ENCODE measurements at places on chromosomes 7 and 10. TPM values are rescaled to one million over a fixed set of nuclear protein-coding genes. Genes with fewer than 3 reads are reported as not detected.

DNA sequence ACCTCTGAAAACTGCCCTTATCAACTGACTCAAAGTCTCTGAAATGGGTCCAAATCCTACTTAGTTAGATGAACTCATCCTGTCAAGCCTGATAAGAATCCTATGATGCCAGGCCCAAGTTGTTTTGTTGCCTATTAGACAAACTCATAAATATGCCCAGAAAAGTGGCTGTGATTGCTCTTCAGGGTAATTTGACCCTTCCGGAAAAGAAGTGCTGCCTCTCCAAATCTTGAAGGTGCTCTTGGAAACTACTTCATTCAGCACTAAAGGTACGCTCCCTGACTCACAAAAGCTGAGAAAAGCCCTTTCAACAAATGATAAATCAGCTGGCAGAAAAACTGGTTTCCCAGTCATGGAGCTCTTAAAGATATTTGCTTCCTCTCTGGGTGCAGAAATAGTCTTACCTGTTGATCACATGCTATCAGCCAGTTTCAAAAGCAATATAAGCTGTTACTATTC lies 6.7 kb downstream of the IFIT5 start:
- no peaks in the 10 kb centered on the region for H3K36me3 ChIP-seq
- DNase-seq, result peak; percentile 8
- H3K27me3 ChIP-seq, result no peaks in the 10 kb centered on the region
- H3K4me3 ChIP-seq, result no peak overlapping the region
- H3K27ac ChIP-seq, result no peak overlapping the region

DNA sequence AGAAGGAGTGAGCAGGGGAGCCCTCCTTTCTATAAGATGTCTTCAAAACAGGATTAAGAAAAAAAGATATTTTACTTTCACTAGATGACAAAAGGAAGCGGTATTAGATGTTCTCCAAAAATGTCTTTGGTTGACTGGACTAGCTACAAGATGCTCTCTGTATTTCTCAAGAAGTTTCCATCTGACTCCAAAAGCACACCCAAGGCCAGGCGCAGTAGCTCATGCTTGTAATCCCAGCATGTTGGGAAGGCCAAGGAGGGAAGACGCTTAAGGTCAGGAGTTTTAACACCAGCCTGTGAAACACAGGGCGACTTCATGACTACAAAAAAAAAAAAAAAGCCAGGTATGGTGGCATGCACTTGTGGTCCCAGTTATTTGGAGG lies 84.5 kb downstream of the PIP4K2A start:
- no peak overlapping the region for H3K27ac ChIP-seq
- DNase-seq, result no peak
- H3K4me3 ChIP-seq, result no peak overlapping the region
- H3K36me3 ChIP-seq, result no peaks in the 10 kb centered on the region

GRCh38 chr7:69803699-69804516 lies 205.6 kb downstream of the AUTS2 start:
- no peaks in the 10 kb centered on the region for H3K36me3 ChIP-seq
- peaks cover 59% of the 10 kb centered on the region for H3K4me1 ChIP-seq
- H3K27me3 ChIP-seq, result no peaks in the 10 kb centered on the region
- H3K4me3 ChIP-seq, result no peak overlapping the region
- no peak for DNase-seq

DNA sequence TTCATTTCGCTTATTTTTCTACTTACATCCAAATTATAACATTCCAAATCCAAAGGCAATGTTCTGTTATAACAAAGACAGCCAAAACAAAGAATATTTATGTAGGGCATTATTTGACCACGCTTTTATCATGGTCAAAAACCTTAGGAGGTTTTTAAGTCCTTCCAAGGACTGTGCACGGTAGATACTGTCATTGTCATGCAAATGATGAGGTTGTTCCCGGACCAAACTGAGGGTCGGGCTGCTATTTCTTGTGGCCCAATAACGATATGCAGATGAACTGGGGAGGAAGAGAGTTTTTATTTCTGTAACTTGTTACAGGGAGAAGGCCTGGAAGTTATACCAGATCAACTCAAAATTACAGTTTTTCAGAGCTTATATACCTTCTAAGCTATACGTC lies 56.6 kb upstream of the STEAP4 start:
- no peaks in the 10 kb centered on the region for H3K36me3 ChIP-seq
- no peaks in the 10 kb centered on the region for H3K27me3 ChIP-seq
- no peak overlapping the region for H3K4me3 ChIP-seq
- peaks cover 3% of the 10 kb centered on the region for H3K4me1 ChIP-seq
- no peak overlapping the region for H3K27ac ChIP-seq

DNA sequence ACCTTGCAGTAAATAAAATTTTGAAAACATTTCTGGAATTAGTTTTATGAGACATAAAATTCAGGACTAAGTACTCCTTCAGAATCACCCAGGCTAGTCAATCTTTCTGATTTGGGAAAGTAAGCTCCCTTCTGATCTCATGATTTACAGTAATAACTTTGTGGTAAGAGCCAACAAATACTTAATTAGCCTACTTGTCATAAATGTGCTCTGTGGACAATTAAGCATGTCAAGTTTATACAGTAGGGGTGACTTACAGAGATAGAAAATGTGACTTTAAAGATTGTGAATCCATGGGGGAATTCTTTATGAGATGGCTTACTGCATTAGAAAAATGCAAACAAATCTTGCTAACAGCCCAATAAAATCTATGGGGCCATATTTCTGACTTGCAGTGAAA lies 616.9 kb upstream of the GHITM start:
- no peak for DNase-seq
- H3K4me3 ChIP-seq, result no peak overlapping the region
- H3K36me3 ChIP-seq, result no peaks in the 10 kb centered on the region

- no peak overlapping the region for H3K27ac ChIP-seq
- DNase-seq, result no peak
- H3K4me3 ChIP-seq, result no peak overlapping the region
- no peaks in the 10 kb centered on the region for H3K27me3 ChIP-seq
- no peaks in the 10 kb centered on the region for H3K36me3 ChIP-seq
- H3K4me1 ChIP-seq, result peaks cover 8% of the 10 kb centered on the region
These were observed 667.7 kb downstream of the SUGCT start for GRCh38 chr7:40802497-40802896.

DNA sequence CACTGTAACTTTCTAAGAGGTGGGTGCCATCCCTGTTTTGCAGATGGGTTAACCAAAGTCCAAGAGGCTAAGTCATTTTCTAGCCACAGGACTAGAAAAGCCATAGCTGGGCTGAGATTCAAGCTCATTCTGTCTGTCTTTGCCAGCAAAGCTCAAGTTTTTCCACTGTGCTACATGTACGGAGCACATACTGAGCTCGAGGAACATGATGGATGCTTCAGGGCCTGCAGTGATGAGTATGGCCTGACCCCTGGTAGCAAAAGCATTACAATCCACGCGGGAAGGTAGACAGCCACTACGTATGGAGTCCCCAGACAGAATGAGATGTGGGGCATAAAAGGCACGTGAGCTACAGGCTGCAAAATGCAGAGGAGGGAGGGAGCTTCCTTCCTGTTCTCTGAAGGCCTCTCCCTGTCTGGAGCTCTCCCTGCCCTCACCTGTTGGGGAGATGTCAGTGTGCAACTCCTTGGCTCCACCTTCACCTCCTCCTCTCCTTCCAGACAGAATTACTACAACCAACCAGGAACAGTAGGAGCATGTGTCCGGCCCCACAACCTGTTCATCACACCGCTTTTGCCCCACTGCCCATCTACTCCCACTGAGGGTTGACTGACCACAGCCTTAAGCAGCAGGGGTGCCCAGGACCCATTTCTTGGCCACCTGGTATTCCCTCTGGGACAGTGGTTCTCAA lies 16.4 kb downstream of the ITPRIP start:
- DNase-seq, result no peak
- no peak overlapping the region for H3K4me3 ChIP-seq
- H3K27me3 ChIP-seq, result no peaks in the 10 kb centered on the region
- H3K4me1 ChIP-seq, result peaks cover 20% of the 10 kb centered on the region
- H3K36me3 ChIP-seq, result no peaks in the 10 kb centered on the region
- H3K27ac ChIP-seq, result no peak overlapping the region

DNA sequence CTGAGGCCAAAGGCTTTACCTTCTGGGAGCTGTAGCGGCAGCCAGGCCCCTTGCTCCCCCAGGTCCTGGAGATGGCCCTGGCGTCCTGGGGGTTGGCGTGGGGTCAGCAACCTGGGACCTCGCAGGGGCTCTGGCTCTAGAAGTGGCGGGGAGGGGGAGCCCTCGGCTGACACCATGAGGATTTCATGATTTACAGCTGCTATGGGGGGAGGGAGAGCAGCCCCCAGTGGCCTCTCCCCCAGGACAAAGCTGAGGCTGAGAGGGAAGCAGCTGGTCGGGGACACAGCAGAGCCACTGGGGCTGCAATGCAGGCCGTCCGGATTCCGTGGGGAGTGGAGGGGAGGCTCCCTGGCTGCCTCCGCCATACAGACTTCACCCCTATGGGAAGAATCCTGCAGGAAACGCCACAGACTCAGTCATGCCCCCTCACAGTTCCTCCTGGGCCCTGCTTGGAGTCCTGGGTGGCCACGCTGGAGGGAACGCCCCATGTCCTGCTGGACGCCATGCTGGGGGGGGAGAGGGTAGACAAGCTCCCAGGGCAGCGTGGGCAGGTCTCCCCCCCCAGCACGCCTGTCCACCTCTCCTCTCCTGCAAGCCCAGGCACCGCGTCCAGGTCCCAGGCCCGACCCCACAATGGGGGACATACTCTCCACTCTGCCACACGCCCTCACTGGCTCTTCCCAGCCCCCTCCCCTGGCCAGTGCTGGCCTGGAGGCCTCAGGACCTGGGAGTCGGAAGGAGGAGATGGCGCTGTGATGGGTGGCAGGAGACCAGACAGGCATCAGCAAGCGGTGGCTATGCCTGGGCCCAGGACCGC lies 243.6 kb downstream of the ELFN1 start:
- no peak overlapping the region for H3K27ac ChIP-seq
- no peaks in the 10 kb centered on the region for H3K36me3 ChIP-seq
- DNase-seq, result no peak
- H3K27me3 ChIP-seq, result no peaks in the 10 kb centered on the region
- H3K4me1 ChIP-seq, result peaks cover 19% of the 10 kb centered on the region

The CXCL12 gene
- 30.6 TPM for polyA plus RNA-seq

The AQP1 gene
- polyA plus RNA-seq, result 33.3 TPM

The GPR158 gene
- not detected for polyA plus RNA-seq

The IRF5 gene
- polyA plus RNA-seq, result not detected

The FKBP6 gene
- polyA plus RNA-seq, result not detected

The LANCL2 gene
- polyA plus RNA-seq, result 12.1 TPM

The TFPI2 gene
- 12.6 TPM for polyA plus RNA-seq

Measured in cardiac muscle cell (in vitro differentiated cells and primary cell).